ENCODE measurements at places on chromosomes 3 and 15. TPM values are rescaled to one million over a fixed set of nuclear protein-coding genes. Genes with fewer than 3 reads are reported as not detected.
A peak's percentile ranks its signal among the peaks of the same experiment; 100 is the strongest.

Gene TRPM1
- not detected for total RNA-seq

Gene TMEM43
- total RNA-seq: 23.1 TPM

Gene PTH1R
- not detected for total RNA-seq

Gene CYFIP1
- total RNA-seq: 193 TPM

Gene GOLGA8G
- not detected for total RNA-seq

- DNase-seq: no peak
Measured at GRCh38 chr3:100401674-100402041, 319 bp downstream of the LNP1 start.

DNA sequence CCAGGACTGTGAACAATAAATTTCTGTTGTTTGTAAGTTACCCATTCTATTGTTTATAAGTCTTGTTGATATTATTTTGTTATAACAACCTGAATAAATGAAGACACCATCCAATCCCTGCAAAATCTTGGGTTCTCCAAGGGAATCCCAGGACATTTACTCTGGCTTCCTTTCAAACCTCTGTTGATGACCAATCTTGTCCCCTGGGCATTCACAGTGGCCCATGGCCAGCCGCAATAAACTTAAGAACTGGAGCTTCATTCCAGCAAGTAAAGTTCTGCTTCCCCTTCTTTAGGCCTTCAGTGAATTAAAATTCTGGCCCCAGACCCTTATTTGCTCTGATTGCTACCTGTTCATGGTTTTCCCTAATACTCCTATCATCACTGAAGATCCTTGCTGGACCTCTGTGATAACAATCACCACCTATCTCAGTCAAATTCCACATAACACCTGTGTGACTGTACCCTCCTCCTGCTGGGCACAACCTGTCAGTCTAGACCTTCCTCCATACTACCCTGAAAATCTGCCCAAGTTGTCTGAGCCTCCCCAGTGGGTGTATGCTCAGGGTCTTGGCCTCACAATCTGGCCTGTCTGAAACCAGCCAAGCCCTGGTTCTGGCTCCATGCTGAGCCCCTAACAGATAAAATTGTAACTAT lies 153.1 kb downstream of the SEMA6D start:
- DNase-seq: no peak

- DNase-seq: no peak
Measured at GRCh38 chr15:38554354-38554753, 10.3 kb downstream of the RASGRP1 start.

DNA sequence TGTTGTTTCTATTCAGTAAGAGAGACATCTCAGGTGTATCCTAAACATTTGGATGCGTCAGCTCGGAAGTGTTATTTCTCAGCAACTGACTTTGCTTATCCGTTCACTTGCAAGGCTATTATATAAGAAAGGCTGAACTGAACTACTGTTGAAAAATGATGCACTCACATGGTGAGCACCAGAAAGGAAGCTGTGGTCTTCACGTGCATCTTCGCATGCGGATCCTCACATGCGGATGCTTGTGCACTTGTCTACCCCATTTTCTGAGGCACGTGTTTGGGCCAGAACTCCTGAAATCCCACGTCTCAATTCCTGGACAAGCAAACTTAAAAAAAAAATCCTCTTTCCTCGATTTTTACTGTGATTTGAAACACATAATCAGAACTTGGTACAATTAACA lies 63.2 kb downstream of the PDZRN3 start:
- no peak for DNase-seq

- DNase-seq: peak; percentile 25
Measured at GRCh38 chr3:194672876-194673275, 885 bp upstream of the LSG1 start.

- DNase-seq: no peak
Measured at GRCh38 chr15:33584797-33585196, 274.0 kb downstream of the RYR3 start.

- peak; percentile 10 for DNase-seq
Measured at GRCh38 chr3:113436809-113437208, 4.5 kb downstream of the CFAP44 start.
